ENCODE measurements at places on chromosomes 2 and 18.

GRCh38 chr2:73925033-73925704, 1.5 kb upstream of the DGUOK start:
- no peaks in the 10 kb centered on the region for H3K27me3 ChIP-seq
- DNase-seq = no peak
- no peak overlapping the region for H3K27ac ChIP-seq

- no peak overlapping the region for H3K27ac ChIP-seq
- H3K4me3 ChIP-seq = no peak overlapping the region
- H3K36me3 ChIP-seq = no peaks in the 10 kb centered on the region
- DNase-seq = no peak
- H3K4me1 ChIP-seq = peaks cover under 1% of the 10 kb centered on the region
Measured at GRCh38 chr2:120642646-120643045, 93.0 kb upstream of the GLI2 start.

DNA sequence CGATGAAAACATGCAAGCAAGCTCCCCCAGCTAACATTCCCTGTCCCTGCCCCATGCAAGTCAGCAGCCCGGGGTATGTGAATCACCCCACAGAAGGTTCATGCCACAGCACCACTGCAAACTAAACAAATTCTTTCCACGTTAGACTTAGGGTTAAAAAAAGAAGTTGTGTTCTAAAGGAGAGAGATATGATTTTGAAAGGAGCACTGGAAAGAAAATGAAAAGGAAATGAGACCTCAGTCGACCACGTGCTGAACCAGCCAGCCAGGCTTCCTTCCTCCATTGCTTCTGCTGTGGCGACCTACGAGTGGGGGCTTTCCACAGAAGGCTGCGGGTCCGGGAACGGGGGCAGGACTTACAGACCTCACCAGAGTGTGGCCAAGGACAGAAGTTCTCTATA, 52.0 kb downstream of the ARL4C start:
- H3K36me3 ChIP-seq = no peaks in the 10 kb centered on the region
- DNase-seq = peak; percentile 98
- no peak overlapping the region for H3K4me3 ChIP-seq
- H3K27me3 ChIP-seq = no peaks in the 10 kb centered on the region
- H3K27ac ChIP-seq = peak overlapping the region; percentile 89

DNA sequence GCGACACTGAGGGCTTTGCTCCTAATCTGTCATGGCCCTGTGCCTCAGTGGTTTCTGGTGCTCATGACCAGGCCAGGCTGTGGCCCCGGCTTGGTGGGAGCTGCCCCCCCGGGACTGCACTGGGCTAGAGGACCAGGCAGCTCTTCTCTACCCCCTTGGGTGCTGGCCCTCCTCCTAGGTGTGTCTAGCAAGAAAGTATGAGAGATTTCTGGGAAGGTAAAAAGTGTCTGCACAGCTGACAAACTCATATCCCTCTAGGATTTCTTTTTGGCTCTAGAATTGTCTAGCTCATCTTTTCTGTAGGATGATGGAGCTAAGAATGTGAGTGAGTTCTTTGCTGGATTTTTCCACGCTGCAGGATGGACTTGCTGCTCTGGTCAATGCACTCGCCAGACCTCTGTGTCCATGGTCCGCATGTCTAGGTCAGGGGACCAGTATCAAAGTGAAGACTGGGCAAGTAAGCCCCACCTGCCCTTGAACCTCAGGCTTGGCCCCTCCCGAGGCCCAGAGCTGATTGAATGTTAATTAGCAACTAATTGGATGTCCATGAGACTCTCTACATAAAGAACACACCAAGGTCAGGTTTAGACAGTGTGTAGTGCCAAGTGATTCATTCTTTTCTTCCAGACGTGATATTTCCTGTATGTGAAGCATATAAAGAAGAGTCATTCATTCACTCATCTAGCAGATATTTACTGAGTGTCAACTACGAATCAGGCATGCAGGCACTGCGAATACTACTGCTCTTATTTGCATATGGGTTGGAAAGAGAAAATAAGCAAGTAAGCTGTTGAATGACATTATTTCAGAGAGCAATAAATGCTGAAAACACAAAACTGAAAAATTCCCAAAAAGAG, 15.6 kb upstream of the PSD4 start:
- peaks cover 23% of the 10 kb centered on the region for H3K27me3 ChIP-seq
- H3K4me3 ChIP-seq = no peak overlapping the region
- H3K27ac ChIP-seq = no peak overlapping the region
- no peaks in the 10 kb centered on the region for H3K4me1 ChIP-seq

DNA sequence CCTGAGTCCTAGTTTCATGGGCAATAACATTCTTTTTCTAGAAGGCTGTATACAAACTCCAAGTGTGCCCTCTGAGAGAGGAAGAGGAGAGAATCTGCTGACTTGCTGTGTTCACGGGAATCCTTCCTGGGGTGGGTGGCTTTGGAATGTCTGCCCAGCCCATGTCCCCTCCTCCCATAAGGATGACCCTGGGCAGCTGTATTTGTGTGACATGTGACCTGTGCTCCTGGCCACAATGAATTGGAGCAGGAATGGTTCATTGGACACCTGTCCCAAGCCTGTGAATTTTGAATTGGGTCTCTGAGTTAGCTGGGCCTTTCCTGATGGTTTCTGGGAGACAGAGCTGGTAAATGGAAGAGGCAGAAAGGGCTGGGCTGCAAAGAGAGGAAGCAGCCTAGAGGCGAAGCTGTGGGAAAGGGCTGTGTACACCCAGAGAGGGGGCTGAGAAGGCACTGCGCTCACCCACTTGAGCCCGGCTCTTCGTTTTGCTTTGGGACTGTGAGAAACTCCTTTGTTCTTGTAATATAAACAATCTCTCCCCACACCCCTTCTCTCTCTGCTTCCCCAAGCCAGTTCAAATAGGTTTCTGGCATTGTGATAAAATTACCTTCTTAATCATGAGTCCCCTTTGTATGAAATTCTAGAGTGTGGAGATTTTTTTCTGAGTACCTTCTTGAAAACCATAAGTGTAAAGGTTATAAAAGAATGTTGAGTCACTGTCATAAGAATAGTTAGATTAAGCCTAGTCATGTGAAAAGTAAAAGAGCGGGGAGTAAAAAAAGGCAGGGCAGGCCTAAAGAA, 49.8 kb downstream of the SLC4A5 start:
- H3K27ac ChIP-seq = no peak overlapping the region
- H3K27me3 ChIP-seq = peaks cover 16% of the 10 kb centered on the region
- H3K4me3 ChIP-seq = no peak overlapping the region
- no peaks in the 10 kb centered on the region for H3K36me3 ChIP-seq
- peak; percentile 6 for DNase-seq
- H3K4me1 ChIP-seq = no peaks in the 10 kb centered on the region

DNA sequence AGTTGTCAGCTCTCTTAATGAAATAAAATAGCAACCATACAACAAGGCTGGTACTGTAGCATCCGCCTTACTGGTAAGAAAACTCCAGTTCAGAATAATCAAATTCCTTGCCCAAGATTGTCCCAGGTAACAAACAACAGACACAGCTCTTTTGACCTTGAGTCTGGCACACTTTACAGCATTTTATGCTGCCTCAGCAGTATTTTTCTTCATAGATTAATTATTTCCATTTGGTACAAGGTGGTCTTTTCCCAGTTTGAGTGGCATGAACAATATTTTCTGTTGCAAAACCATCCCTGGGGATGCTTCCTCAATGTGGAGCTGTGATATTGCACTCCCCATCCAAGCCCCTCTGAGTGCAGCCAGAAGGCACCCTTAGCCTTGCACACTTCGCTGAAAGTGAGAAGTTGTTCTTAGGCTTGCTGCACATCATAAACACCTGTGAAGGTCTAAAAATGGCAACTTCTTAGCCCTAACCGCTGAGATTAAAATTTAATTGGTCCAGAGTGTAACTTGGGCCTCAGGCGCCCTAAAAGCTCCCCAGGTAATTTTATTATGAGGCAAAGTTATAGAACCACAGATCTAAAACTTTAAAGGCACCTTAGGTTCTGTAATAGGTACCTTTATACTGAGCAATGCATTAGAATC, 523.3 kb downstream of the CMPK2 start:
- H3K27me3 ChIP-seq = no peaks in the 10 kb centered on the region
- H3K4me1 ChIP-seq = no peaks in the 10 kb centered on the region
- no peak overlapping the region for H3K27ac ChIP-seq
- H3K4me3 ChIP-seq = no peak overlapping the region

GRCh38 chr18:10519999-10520935, 5.6 kb upstream of the NAPG start:
- H3K4me3 ChIP-seq = peak overlapping the region; percentile 12
- H3K4me1 ChIP-seq = peaks cover 8% of the 10 kb centered on the region
- H3K27ac ChIP-seq = no peak overlapping the region
- H3K27me3 ChIP-seq = peaks cover 10% of the 10 kb centered on the region
- H3K36me3 ChIP-seq = no peaks in the 10 kb centered on the region
- peak; percentile 92 for DNase-seq

DNA sequence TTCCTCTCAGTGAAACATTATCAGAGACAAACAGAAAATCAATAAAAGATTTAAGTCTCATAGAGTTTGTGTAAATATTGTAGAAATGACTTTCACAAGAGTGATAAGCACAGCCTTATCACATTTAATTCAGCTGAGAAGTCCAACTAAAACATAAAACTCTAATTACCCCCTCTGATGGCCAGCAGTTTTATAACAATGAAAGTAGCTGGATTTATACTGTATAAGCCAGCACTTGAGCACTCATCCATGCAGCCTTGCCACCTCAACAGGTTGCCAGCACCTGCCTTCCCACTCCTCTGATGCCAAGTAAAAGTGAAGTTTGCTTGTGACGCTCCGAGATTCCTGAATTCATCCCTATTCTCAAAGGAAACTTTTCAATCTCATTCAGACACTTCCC, 103.0 kb upstream of the STK39 start:
- no peaks in the 10 kb centered on the region for H3K4me1 ChIP-seq
- H3K36me3 ChIP-seq = no peaks in the 10 kb centered on the region
- no peaks in the 10 kb centered on the region for H3K27me3 ChIP-seq
- no peak for DNase-seq

DNA sequence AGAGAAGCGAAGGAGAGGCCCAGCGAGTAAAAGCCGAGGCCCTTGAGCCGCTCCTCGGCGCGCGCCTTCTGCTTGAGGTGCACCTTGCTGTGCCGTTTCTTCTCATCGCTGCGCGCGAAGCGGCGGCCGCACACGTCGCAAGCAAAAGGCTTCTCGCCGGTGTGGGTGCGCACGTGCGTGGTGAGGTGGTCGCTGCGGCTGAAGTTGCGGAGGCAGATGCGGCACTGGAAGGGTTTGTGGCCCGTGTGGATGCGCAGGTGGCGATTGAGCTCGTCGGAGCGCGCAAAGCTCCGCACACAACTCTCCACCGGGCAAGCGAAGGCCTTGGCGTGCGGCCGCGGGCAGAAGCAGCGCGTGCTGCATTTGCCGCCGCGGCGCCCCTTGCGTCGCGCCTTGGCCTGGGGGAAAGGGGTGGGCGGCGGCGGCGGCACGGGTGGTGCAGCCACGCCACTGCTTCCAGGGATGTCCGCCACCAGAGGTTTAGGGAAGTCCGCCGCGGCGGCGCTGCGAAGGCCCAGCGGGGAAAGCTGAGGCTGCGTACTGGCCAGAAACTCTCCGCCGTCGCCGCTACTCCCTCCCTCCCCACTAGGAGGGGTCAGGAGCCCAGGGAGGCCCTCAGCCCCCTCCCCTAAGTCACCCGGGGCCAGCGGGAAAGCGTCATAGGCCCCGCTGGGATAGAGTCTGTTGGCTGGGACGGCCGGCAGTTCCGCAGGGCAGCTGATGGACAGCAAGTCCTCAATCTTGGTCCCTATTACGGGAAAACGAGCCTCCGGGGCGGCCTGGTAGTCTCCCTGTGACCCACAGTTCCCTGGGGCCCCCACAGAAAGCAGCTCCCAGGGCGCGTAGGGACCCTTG, 1.7 kb downstream of the EGR4 start:
- H3K4me1 ChIP-seq = no peaks in the 10 kb centered on the region
- no peak overlapping the region for H3K27ac ChIP-seq
- DNase-seq = no peak

GRCh38 chr2:151973013-151973900, 125.6 kb downstream of the CACNB4 start:
- no peaks in the 10 kb centered on the region for H3K27me3 ChIP-seq
- no peak for DNase-seq
- H3K4me1 ChIP-seq = no peaks in the 10 kb centered on the region
- H3K36me3 ChIP-seq = no peaks in the 10 kb centered on the region
- H3K27ac ChIP-seq = no peak overlapping the region

DNA sequence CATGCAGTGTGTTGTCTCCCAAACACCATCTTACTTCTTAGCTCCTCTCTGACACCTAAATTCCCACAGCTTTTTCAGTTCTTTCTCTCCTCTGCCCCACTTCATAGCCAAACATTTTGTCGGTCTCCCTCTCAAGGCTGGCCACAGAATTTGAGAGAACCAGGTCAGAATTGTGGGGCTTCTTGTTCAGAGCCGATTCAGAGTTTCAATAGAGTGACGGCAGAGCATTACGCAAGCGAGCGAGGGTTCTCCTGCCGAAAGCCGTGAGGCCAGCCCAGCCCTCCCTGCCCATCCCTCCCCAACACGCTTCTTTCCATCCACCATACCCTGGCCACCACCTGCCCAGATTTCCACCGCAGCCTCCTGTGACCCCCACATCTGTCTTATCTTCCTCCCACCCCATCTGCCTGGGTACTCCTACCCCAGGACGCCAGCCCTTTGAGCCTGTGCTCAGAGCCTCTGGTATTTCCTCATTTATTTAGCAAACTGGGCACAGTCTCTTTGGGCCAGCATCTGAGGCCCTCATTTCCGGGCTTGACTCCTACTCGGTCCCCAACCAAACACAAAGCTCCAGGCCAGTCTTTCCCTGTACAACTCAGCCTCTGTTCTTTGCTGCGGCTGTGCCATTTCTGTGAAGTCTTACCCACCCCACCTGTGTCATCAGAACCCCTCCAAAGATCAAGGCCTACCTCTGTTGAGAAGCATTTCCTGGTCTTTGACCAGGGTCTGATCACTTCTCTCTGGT, 70.0 kb upstream of the MAP4K4 start:
- DNase-seq = no peak
- no peak overlapping the region for H3K27ac ChIP-seq
- H3K4me3 ChIP-seq = no peak overlapping the region
- H3K4me1 ChIP-seq = peaks cover 3% of the 10 kb centered on the region

- no peak for DNase-seq
- H3K4me1 ChIP-seq = no peaks in the 10 kb centered on the region
- H3K27ac ChIP-seq = no peak overlapping the region
Measured at GRCh38 chr18:28457784-28458183, 280.9 kb upstream of the CDH2 start.

DNA sequence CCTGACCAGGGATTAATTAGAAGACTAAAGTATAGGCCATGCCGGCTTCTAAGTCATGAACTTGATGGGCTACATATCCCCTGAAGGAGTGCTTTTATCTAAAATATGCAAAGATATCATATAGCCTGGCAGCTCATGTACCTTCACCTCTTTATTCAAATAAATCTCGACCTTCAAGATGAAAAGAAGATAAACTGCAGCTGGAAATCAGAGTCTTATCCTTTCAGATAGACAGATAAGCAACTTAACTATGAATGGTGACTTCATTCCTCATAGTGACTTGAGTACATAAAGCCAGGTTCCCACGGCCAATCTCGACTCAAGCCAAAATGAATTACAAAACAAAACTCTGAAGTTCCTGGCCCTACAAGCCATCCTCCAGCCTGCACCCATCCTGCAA, 165.3 kb upstream of the KLHL29 start:
- no peak for DNase-seq
- H3K27me3 ChIP-seq = no peaks in the 10 kb centered on the region
- H3K4me3 ChIP-seq = no peak overlapping the region
- no peaks in the 10 kb centered on the region for H3K4me1 ChIP-seq
